ENCODE measurements at places on chromosomes 3 and 15.
A peak's percentile ranks its signal among the peaks of the same experiment; 100 is the strongest.

GRCh38 chr3:123346021-123346420, 102.9 kb downstream of the ADCY5 start:
- DNase-seq = no peak

GRCh38 chr3:190229632-190230424, 92.4 kb downstream of the CLDN1 start:
- DNase-seq = no peak

DNA sequence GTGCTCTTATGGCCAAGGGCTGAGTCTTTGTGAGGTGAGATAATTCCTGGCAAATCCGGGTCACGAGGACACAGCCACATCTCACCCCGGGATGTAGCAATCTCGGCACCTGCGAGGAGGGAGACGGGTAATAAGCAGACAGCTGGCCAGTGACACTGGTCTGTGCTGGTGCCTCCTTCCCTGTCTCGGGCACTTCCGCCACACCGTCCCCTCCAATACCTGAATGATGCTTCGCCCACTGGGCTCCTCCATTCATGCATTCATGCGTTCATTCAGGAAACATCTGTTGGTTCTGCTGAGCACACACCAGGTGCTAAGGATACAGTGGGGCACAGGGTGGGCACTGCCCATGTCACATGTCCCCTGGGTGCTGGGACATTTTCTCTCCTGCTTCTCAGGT, 60.1 kb downstream of the ATP10A start:
- no peak for DNase-seq

- DNase-seq = no peak
These were observed 509.1 kb downstream of the SHQ1 start for GRCh38 chr3:72338942-72339669.

DNA sequence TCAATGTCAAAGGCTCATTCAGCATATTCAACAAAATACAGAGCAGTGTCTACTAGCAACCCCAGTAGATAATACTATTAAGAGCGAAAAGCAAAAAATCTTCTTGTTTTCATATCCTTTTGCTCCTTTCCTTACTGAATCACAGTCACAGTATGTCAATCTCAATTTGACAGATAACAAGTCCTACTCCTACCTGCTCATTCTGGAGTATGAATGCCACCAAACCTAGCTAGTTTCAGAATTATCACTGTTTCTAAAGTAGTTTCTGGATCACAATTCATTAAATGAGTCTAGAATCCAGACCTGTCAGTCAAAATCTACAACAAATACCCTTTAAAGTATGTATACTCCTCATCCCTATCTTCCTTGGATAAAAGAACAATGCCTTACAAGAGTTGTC, 51.5 kb downstream of the MKRN2 start:
- DNase-seq = no peak

GRCh38 chr3:95002438-95003046, 939.7 kb downstream of the NSUN3 start:
- DNase-seq = no peak

- no peak for DNase-seq
These were observed 257.8 kb downstream of the EBLN2 start for GRCh38 chr3:73319179-73319769.

- DNase-seq = no peak
These were observed 160.0 kb downstream of the STT3B start for GRCh38 chr3:31692751-31693150.

GRCh38 chr3:11826628-11827265, 19.9 kb downstream of the TAMM41 start:
- no peak for DNase-seq

GRCh38 chr3:39126532-39127071, 19.1 kb downstream of the TTC21A start:
- DNase-seq = no peak

DNA sequence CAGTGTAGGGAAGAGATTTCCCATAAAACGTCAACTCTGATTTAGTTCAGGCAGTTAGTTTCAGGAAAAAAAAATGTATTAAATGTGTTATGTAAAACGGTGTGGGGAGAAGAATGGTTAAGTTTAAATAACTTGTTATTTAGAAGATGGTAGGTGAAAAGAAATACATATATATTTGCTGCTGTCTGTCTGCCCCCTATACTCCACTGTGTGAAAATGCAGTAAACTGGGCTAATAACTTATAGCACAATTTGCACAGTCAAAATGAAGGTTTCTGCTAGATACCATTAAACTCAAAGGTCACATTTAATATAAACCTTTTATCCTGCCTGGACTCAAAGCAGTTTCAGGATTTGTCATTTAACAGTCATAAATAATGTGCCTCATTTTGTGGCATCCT, 515.0 kb downstream of the FGF12 start:
- DNase-seq = no peak

GRCh38 chr3:106542101-106542769, 673.4 kb upstream of the CBLB start:
- DNase-seq = no peak

DNA sequence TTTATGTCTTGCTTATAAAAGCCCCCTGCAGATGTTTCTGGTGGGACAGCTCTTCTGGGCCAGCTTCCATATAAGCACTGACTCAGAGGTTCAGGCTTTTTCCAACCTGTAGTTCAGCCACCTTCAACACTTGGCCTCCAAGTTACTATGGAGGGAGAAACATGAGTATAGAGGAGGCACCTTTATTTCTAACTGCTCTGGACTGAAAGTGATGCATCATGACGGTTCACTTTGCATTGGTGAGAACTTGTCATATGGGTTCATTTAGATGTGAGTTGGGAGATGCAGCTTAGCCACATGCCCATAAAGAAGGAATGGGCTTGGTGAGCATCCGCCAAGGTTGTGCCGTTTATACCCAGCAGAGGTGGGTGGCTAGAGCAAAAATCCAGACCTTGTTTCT, 58.8 kb upstream of the CFAP161 start:
- DNase-seq = no peak

DNA sequence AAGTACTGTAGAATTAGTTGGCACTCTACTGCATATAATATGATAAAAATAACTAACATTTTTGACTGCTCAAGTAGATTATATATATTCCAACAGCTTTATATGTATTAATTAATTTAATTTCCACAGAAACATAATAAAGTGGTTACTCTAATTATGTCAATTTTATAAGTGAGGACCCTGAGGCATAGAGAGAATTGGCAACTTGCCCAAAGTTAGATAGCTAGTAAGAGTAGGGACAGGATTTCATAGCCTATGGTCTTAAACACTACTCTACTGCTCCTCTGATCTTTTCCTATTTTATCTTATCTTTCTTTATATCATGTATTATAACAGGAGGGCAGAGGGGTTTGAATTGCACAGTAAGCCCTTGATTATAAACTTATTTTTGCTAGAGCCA, 418.7 kb upstream of the SGO1 start:
- no peak for DNase-seq

GRCh38 chr15:31155151-31155550, 53.6 kb upstream of the TRPM1 start:
- no peak for DNase-seq

- no peak for DNase-seq
These were observed 187.5 kb upstream of the CNTN3 start for GRCh38 chr3:74801924-74802323.

GRCh38 chr3:100155128-100155527, 40.8 kb upstream of the FILIP1L start:
- DNase-seq = no peak

GRCh38 chr3:29628795-29629194, 347.9 kb downstream of the RBMS3 start:
- no peak for DNase-seq

DNA sequence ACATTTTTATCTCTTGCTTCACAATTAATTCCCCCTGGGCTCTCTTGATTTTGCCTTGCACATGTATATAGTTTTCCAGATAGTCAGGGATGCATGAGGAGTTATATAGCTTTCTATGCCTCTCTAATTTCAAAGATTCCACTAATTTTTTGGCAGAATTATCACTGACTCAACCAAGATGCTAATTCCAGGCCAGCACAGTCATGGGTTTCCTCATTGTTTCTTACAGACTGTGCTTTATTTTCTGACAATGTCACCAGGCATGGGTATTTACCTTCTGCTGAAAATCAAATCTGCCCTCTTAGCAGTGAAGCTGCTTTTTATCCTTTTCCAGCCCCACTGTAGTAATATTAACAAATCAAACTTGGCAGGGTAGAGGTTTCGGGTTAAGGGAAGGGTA, 1520.6 kb upstream of the CADM2 start:
- no peak for DNase-seq

DNA sequence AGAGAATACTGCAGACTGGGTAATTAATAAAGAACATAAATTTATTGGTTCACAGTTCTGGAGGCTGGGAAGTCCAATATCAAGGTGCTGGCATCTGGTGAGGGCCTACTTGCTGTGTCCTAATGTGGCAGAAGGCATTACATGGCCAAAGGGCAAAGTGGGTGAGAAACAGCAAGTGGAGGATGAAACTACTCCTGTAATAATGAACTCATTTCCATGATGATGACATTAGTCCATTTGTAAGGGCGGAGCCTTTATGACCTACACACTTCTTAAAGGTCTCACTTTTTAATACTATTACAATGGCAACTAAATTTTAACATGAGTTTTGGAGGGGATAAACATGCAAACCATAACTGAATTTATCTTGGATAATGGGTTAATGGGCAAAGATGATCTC, 139.6 kb upstream of the SGO1 start:
- no peak for DNase-seq

- no peak for DNase-seq
These were observed 2.6 kb upstream of the CCR4 start for GRCh38 chr3:32948625-32949445.

DNA sequence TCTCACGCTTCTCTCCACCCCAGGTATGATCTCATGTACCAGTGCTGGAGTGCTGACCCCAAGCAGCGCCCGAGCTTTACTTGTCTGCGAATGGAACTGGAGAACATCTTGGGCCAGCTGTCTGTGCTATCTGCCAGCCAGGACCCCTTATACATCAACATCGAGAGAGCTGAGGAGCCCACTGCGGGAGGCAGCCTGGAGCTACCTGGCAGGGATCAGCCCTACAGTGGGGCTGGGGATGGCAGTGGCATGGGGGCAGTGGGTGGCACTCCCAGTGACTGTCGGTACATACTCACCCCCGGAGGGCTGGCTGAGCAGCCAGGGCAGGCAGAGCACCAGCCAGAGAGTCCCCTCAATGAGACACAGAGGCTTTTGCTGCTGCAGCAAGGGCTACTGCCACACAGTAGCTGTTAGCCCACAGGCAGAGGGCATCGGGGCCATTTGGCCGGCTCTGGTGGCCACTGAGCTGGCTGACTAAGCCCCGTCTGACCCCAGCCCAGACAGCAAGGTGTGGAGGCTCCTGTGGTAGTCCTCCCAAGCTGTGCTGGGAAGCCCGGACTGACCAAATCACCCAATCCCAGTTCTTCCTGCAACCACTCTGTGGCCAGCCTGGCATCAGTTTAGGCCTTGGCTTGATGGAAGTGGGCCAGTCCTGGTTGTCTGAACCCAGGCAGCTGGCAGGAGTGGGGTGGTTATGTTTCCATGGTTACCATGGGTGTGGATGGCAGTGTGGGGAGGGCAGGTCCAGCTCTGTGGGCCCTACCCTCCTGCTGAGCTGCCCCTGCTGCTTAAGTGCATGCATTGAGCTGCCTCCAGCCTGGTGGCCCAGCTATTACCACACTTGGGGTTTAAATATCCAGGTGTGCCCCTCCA, 19.1 kb downstream of the TYRO3 start:
- DNase-seq = peak; percentile 21

DNA sequence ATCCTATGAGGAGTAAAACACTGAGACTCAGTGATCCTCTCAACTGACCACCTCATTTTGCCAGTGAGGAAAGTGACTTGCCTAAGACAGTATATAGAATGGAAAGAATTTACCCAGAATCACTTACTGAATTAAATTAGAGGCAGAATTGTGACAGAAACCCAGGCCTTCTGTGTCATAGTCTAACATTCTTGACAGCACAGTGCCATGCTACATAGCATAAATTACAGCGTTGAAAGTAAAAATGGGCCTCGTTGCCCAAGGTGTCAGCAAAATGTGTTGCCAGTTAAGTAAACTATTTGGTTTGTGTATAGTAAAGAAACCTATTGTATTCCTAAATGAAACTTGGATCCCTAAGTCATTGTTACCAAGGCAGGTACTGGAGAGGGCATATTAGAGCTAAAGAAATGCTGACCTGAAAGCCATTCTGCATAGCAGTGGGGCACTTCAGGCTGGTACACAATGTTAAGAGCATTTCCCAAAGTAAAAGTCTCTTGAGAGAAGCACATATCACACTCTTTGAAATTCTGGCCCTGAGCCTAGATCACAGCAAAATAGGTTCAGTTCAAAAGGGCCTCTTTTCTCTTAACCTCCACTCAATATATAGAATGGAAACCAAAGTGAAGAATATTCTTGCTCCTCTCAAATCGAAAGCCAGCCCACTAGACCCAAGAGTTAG, 53.8 kb downstream of the HMG20A start:
- DNase-seq = no peak

DNA sequence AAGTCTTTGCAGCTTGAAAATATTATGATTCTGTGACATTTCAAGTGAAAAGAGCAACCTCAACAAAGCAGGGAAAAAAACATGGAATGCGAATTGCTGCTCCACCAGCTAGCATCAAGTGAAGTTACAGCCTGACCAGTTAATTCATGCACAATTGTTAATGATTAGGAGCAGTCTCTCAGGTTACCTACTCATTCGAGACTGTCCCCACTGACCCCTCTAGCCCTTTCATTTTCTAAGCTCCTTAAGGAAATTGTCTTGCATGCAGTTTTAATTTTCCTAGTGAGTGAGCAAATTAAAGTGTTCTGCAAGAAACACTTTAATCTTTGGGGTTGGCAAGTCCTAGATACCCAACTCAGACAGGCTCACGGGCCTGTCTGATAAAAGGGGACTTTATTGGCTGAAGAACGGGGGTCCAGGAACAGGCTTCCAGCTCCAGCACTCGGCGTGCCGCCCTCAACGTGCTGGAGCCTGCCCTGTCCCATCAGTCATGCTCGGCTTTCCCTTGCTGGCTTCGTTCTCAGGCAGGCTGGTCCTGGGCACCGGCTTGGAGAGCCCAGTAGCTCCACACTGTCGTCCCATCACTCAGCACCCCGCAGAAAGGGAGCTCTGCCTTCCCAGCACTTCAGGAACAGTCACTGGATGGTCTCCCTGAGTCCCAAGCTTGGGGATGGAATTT, 18.3 kb downstream of the PODXL2 start:
- no peak for DNase-seq

DNA sequence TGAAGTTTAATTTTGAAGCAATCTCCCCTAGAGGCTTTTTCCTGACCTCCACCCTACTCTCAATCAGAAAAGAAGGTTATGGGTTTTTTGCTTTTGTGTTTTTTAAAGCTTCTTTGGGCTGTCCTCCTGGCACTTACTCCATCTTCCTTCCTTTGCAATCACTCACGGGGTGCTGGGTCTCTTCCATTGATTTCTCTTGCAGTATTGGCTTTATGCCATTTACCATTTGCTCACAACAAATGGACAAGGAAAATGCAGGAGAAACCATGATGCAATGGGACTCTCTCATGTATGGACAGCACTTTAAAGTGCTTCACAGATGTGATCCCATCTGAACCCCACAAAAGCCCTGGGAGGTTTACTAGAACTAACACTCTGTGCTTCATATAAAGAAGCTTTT, 57.5 kb downstream of the SST start:
- DNase-seq = no peak

DNA sequence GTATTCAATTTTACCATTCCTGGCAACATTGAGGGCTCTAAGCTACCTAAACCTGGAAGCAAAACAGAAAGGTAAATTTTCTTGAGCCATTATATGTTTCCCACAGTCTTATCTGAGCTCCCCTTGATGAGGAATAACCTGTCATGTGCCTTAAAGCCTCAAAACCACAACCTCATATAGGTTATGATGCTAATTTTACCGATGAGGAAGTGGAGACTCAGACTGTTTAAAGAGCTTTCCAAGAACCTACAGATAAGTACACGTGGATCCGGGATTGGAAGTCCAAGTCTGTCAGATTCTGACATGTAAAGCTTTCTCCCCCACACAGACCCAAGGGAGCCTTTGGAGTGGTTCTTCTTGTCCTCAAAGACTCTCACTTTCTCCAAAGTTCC, 140.5 kb downstream of the SEMA6D start:
- no peak for DNase-seq

All from hypothalamus (tissue), 51 donors.